CD8-positive, alpha-beta memory T cell (primary cell): ENCODE measurements at places on chromosomes 1 and 21. TPM values are rescaled to one million over a fixed set of nuclear protein-coding genes. Genes with fewer than 3 reads are reported as not detected.

ASPM gene
- polyA plus RNA-seq: 0.15 TPM

TP73 gene
- polyA plus RNA-seq: 0.20 TPM

FCGR2B gene
- polyA plus RNA-seq: 0.38 TPM

HAPLN2 gene
- polyA plus RNA-seq: not detected

RCC2 gene
- polyA plus RNA-seq: 27.5 TPM

SELP gene
- polyA plus RNA-seq: 2.7 TPM

OR6K6 gene
- not detected for polyA plus RNA-seq

SPRR1A gene
- polyA plus RNA-seq: not detected

CHRM3 gene
- polyA plus RNA-seq: not detected

ELF3 gene
- not detected for polyA plus RNA-seq

LIN9 gene
- polyA plus RNA-seq: 3.5 TPM

ACBD6 gene
- 33.8 TPM for polyA plus RNA-seq

SPRR2B gene
- not detected for polyA plus RNA-seq

GBP7 gene
- polyA plus RNA-seq: not detected

IL19 gene
- polyA plus RNA-seq: not detected

FMO4 gene
- polyA plus RNA-seq: 2.6 TPM

GBP6 gene
- polyA plus RNA-seq: 0.63 TPM

FRRS1 gene
- not detected for polyA plus RNA-seq
